Hypothalamus (tissue), 51 donors: ENCODE measurements at places on chromosomes 1 and 21.

DNA sequence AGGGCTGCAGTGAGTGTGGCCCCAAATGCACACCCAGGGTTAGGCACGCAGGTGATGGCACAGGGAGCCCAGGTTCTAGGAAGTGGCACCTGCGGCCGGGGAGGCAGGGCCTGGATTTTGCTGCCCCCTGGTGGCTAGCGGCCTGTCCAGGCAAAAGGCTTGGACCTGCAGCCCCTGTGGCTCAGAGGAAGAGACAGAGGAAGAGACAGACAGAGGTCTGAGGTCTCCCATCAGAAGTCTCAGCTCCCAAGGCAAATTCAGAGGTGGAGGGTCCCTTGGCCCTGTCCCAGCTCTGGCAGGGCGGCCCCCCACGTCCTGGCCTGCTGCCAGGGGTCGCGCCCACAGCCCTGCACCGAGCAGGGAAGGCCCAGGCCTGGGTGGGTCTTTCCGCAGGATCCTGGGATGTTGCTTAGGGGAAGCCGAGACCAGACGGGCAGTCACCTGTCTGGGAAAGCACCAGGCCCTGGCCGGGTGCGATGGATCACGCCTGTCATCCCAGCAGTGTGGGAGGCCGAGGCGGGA is 8.0 kb upstream of the TNFRSF14 start:
- DNase-seq, result peak; percentile 64

- DNase-seq, result no peak
These were observed 91.8 kb upstream of the NGF start for GRCh38 chr1:115429884-115430283.

DNA sequence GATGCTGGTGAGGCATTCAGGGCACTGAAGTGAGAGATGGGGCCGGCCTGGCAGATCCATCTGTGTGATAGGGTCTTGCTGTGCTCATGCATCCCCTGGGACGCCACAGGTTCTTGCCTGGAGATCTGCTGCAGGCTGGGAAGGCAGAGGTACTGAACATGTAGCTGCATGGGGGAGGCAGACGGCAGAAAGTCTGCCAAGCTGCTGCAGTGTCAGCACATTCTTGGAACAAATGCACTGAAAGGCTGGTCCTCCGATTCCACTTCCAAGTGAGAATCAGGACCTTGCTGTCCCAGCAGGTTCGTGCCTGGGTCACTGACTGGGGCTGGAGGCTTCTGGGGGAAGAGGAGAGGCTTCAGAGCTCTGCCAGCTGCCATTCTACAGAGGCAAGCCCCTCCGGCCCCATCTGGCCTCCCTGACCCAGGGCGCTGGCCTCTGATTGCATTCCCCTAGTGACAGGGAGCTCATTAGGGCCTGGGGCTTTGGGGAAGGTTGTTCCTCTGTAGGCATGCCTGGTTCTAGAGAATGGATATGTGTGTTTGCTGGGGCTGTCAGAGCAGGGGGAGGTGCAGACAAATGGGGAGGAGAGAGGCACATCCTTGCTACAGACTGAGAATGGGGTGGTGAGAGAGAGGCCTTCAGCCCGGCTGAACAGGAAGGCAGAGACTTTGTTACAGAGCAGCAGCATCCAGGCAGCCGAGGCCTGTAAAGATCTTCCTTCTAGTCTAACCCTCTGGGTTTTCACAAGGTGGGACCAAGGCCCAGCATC is 174.0 kb downstream of the TRABD2B start:
- DNase-seq, result no peak

GRCh38 chr1:74652711-74653139 is 20.9 kb downstream of the ERICH3 start:
- DNase-seq, result no peak

DNA sequence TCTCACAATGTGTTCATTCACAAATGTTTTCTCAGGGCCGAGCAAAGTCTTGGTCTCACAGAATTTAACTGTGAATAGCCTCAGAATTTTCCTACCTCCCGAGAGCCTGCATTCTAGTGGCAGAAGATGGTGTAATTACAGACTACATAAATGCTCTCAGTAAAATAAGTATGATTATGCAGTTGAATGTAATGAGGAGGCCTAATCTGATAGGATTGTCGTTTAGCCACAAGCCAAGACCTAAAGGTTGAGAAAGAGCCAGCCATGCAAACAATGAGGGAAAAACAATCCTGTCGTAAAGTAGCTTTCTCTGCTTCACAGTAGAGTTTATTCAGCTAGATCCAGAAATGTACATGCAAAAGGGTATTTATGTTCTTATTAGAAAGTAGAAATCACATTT is 607.8 kb upstream of the B3GALT2 start:
- DNase-seq, result no peak

DNA sequence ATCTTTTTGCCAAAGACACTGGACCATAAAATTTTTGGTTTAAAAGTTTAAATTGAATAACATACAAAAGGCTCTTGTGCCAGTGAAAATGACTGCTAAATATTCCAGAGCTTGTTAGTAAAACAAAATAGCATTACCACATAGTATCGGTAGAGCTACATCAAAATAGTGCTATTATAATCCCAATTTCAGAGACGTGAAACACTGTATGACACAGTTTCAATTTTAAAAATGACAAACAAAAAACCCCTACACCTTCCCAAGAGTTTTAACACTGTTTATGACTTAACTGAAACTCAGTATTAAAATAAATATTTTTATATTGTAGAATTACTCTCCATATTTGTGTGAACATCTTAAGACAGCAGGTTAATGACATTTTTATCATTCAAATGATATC is 7.0 kb downstream of the SLC30A1 start:
- no peak for DNase-seq

DNA sequence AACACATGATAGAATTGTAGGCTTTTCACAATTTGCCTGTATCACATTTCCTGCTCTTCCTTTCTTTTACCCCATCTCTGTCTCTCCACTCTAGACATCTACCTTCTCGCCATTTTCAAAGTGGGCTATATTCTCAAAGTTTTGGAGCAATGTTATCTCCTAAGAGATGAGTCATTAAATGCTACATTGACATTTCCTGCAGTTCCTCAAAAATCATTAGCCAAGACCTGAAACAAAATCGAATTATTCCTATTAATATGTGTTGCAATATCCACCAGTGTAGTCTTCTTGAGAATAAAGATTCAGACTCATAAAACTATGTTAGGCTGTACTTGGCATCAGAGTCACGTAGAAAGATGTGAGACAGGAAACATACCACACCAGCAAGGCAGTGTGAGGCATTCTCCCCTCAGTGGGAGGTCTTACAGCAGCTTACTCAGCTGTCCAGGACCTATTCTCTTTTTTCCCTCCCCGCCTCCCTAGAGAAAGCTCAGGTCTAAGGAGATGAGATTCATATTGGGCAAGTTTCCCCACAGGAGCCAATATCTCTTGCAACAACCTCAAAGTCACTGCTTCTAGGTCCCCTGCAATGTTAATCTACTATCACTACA is 38.8 kb downstream of the FRRS1 start:
- no peak for DNase-seq

DNA sequence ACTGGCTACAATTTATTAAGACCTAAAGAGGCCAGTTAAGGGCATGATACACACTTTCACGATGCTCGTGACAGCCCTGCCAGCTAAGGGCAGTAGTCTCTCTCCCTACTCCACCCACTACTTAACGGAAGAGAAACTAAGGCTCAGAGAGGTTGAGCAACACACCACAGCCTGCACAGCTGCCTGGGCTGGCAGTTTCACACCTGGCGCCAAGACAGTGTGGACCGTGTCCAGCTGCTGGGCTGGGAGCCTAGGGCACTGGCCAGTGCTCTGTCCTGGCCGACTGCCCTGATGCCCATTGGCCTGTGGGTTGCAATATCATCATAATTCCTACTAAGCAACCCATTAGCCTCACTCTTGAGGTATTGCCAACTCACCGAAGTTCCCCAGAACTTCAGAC is 27.6 kb downstream of the TENT5C start:
- DNase-seq, result no peak

- DNase-seq, result no peak
These were observed 20.7 kb downstream of the FNBP1L start for GRCh38 chr1:93468662-93469061.

GRCh38 chr1:14599800-14600199 is 1.3 kb downstream of the KAZN start:
- DNase-seq, result no peak

- DNase-seq, result no peak
These were observed 59.2 kb downstream of the SAMSN1 start for GRCh38 chr21:14486869-14487268.

- DNase-seq, result no peak
These were observed 97.4 kb upstream of the EDEM3 start for GRCh38 chr1:184851822-184852746.

DNA sequence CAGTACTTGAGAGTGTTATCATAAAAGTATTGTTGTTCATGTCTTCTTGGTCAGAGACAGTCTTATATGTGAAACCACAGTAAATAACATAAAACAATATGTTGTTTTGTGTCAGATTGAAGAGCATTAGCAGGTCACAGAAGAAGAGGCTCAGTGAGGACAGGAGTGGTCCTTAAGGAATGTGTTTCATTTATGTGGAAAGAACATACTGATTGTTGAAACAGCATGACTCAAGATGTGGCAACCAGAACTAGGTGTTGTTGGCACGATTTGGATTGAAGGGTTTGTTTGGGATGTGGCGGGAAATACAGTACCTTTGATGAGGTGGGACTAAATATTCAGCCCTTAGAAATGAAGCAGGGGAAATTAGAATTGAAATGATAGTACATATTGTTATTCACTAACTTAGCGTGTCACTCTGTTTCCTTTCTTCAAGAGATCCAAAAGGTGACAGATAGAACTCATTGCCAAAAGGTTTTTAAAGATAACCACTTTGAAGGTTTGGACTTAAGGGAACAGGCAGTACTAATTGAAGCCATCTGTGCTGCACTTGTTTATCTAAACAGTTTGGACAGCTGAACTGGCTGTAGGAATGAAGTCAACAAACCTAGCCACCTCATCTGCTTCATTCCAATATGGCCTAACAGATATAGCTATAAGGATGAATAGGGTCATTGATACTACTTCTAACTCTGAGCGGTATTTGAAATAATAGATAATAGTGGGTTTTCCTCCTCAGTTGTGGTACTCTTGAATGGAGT is 14.4 kb downstream of the RALGPS2 start:
- no peak for DNase-seq

DNA sequence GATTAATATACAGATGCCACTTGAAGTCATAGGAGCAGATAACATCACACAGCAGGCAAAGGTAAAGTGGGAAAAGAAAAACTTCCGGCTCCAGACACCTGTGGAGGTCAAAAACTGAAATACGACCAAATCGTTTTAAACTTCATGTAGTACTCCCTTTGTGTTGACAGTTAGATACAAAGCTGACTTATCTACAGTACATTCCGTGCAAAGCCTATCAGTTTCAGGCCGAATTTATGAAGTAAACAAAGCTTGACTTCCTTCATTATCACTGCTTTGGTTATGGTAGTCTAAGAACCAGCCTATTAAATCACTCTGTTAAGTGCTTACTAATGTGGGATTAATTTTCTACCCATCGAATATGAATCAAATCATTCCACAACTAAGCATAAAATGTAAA is 156.3 kb downstream of the SMYD3 start:
- no peak for DNase-seq

DNA sequence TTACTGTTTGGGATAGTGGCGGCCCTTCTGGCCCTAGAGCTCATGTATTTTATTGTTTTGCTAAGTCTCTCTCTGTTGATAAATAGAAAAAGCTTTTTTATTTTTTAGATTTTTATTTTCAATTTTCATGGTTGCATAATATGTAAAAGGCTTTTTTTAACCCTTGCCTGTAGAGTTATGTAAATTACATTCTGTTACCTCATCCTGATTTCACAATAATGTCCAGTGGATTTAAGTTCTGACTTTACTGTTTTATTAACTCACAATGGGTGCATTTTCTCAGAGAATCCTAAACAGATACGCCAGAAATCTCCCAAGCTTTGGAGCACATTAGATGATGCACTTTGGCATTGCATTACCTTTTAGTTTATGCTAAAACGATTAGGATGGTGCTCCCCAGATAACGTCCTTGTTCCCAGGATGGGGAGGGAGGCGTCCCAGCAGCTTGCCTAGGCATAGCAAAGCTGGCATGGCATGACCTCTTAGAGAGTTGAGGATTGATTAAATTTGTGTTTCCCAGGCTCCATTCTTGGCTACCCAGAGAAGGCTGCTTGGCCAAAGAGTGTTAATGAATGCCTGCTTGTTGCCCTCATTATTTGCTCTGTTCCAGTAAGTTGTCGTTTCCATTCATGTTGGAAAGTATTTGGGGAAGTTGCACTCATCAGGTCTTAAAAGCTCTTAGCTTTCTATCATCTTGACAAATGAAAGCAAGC is 17.1 kb downstream of the UTP25 start:
- DNase-seq, result no peak

DNA sequence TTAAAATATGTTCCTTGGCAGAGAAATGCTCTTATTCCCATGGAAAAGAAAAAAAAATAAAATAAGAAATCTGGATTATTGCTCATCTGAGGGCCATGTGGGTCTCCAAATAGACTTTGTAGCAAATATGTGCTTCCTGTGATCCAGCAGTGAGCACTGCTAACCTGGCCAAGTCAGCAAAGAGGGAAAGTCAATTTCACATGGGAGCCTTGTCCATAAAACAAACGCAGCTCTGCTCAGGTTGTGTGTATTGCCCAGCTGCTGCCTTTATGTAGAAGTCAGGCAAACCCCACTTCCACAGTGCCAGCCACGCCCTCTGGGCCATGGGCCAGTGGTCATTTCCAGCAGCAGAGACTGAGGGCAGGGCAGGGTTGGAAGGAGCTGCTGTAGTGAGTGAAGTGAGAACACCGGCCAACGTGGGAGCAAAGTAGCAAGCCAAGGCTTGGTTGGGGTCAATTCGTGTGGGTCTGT is 174.3 kb downstream of the LYPLAL1 start:
- DNase-seq, result no peak

DNA sequence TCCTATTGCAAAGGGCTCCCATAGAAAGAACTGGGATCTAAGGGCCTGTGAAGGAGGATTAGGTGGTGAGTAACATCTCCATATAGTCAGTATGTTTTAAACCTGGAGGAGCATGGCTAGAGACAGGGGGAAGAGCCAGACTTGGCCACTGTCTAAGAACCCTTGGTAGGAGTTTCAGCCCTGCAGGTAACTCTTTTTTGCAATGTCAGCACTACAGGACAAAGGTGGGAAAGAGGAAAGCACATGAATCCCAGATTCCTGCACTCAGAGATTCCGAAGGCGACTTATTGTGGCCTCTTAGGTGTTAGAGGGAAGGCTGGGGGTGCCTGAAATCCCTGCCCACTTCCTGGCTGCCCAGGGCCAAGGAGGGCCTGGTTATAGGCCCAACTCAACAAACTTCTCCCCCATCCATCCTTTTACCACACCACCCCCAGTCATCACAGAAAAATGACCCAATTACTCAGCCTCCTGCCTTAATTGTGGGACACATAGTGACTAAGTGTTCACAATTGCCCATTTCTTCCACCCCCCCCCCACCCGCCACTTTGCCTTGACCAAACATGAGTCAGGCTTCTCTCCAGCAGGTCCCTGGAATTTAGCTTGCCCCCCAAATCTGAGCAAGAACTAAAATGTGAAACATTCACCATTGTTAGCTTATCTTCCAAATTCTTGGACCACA is 1.9 kb upstream of the NTNG1 start:
- no peak for DNase-seq

GRCh38 chr1:219086956-219087469 is 86.7 kb upstream of the LYPLAL1 start:
- DNase-seq, result no peak
